Stimulated activated CD8-positive, alpha-beta memory T cell treated with anti-CD3 and anti-CD28 coated beads, Interleukin-4, amount 100 ng/mL, for 4 hours (primary cell): ENCODE measurements at places on chromosomes 4 and X.

DNA sequence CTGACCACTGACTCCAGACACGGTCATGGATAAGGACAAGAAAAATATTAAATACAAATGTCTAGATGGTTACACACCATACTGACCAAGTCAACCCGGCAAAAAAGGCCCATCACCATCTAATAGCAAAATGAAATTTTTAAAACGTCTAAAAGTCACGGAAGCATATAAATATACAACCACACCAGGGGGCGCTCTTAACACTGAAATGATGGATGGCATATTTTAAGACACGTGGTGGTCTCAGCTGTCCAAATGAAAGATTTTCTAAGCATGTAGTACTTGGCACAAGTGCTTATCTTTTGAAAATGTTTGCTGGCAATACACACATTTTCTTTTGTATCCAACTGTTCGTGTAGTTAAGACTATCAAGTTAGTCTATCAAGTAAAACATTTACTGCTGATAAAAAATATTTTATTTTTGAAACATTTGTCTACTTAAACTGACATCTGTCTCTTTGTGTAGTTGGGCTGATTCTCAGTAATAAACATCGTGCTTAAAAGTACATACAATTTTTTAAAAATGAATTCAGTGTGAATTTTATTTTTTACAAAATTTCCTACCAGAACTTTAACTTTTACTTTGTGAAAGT is 64.6 kb downstream of the COX7B2 start:
- peak; percentile 1 for DNase-seq

GRCh38 chrX:31435592-31435991 is 363.8 kb upstream of the FTHL17 start:
- DNase-seq = no peak

GRCh38 chrX:120372667-120373370 is 10.9 kb downstream of the ATP1B4 start:
- DNase-seq = no peak

DNA sequence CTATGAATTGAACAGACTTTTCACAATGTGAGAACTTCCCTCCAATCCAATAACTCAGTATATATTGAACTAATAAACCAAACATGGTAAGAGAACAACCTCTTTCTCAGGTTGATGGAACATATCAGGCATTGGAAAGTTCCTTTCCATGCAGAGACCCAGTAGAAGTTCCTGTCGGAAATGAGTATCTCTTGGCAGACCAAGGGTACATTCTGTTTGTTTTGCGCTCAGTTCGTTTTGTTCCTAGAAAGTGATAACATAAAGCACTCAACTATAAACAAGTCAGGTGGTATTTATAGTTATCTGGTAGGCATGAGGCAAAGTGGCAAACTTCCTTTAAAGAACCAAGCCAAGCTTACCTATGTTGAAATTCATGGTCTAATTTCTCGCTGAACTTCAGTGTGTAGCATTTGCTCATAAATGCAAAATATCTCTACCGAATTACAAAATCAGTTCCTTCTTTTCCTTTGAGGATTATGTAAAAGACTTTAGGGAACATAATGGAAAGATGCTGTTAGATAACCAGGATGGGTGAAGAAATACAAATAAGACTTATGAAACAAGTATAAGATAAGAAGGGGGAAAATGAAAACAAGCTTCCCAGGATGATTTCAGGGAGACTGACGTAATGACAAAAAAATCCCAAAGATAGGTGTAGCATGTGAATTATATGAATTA is 120.3 kb downstream of the ARHGAP24 start:
- DNase-seq = no peak

DNA sequence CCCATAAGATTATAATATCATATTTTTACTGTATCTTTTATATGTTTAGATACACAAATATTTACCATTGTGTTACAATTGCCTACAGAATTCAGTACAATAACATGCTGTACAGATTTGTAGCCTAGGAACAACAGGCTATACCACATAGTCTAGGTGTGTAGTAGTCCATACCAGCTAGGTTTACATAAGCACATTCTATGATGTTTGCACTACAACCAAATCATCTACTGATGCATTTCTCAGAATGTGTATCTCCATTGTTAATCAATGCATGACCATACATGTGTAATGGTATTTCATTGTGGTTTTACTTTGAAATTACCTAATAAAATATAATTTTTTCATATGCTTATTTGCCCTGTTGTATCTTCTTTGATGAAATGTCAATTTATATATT is 288.1 kb upstream of the PCDH10 start:
- no peak for DNase-seq

GRCh38 chr4:150582146-150582872 is at the start of gene MAB21L2:
Gene MAB21L2, plus strand, starts transcription at chr4:150582151. Its CDS starts 879 bp downstream, at chr4:150583030.
- no peak for DNase-seq

- DNase-seq = no peak
Measured at GRCh38 chr4:172650758-172651530, 517.7 kb upstream of the GALNT7 start.

DNA sequence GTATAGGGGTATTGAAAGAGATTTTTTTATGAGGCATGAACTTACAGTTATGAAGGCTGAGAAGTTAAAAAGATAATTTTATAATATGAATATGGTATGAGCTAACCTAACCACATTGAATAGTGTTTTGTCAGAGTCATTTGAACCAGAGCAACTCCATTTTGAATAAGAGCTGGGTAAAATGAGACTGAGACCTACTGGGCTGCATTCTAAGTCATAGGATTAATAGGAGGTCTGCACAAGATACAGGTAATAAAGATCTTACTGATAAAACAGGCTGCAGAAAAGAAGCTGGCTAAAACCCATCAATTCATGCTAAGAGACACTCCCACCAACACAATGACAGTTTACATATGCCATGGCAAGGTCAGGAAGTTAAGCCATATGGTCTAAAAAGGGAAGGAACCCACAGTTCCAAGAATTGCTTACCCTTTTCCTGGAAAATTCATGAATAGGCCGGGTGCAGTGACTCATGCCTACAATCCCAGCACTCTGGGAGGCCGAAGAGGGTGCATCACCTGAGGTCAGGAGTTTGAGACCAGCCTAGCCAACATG is 209.2 kb downstream of the TECRL start:
- DNase-seq = no peak

DNA sequence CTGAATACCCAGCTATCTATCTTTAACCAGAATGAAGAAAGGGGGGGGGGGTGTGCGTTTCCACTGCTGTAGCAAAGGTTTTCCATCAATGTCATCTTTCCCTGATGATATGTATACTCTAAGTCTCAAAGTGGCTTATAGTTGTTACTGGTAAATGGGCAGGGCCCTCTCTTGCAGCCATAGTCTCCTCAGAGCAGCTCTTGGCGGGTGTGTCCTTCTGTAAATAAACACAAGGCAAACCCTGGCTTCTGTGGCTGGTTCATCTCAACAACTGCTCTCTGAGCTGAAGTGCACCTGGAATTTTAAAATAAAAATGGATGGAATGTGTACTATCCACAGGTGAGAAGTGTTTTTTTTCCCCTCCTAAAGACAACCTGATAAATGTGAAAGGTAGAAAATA is 57.5 kb upstream of the SCML1 start:
- DNase-seq = no peak

GRCh38 chr4:130689181-130689580 is 1593.2 kb downstream of the C4orf33 start:
- no peak for DNase-seq

DNA sequence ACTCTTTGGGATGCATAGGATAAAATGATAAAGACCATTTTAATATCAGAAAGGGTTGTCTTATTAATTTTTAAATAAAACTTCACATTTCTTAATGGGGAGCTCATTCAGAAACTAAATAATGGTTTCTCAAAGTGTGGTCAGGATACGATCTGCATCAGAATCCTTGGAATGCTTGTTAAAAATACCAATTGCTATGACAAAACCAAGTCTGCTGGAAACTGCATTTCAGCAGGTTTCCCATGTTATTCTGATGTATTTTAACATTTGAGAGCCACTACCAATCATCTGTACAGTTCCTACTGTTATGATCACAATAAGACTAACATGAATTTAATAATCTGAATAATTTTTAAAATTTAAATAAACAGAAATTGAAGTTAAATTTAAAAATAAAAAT is 115.1 kb downstream of the SOWAHB start:
- no peak for DNase-seq
